ENCODE measurements at places on chromosomes 12 and 14. TPM values are rescaled to one million over a fixed set of nuclear protein-coding genes. Genes with fewer than 3 reads are reported as not detected.

GRCh38 chr14:58730792-58731464 lies 93.2 kb downstream of the DACT1 start:
- no peak for DNase-seq

Gene A2M
- 245 TPM for polyA plus RNA-seq

- no peak for DNase-seq
Measured at GRCh38 chr12:96395236-96395635, 5.0 kb downstream of the CDK17 start.

- DNase-seq = no peak
Measured at GRCh38 chr12:124688356-124688992, 121.1 kb upstream of the NCOR2 start.

GRCh38 chr14:69695322-69696203 lies 71.4 kb upstream of the SRSF5 start:
- DNase-seq = no peak

GRCh38 chr14:65421201-65421981 lies 8.9 kb downstream of the FUT8 start:
- no peak for DNase-seq

GRCh38 chr12:49951411-49952240 lies 1.1 kb downstream of the AQP2 start:
- no peak for DNase-seq
